ENCODE measurements at places on chromosomes 16 and 17.

GRCh38 chr17:47204722-47205418 is 4.3 kb upstream of the MYL4 start:
- DNase-seq: no peak

DNA sequence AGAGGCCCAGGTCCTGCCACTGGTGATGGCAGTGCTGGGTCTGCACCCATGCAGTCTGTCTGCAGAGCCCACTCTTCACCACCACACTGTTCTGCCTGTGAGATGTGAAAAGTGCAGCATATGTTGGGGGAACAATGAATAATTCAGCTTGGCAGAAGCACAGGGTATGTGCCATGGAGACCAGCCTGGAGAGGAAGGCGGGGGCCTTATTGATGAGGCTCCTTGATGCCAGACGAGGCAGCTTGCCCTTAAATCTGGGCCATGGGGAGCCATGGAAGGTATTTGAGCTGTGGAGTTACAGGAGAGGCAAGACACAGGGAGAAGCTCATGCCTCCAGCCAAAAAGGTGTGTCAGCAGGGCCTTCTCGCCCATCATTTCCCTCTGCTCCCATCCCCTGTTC is 124.7 kb downstream of the C16orf78 start:
- no peak for DNase-seq

- DNase-seq: no peak
Measured at GRCh38 chr17:37710344-37710886, 34.4 kb downstream of the HNF1B start.

- no peak for DNase-seq
Measured at GRCh38 chr17:48162946-48163506, 55.5 kb downstream of the SNX11 start.
